NCI-H1105 treated with DMSO at 0.1 percent for 48 hours (cell line): ENCODE measurements at places on chromosomes 5 and 9.

DNA sequence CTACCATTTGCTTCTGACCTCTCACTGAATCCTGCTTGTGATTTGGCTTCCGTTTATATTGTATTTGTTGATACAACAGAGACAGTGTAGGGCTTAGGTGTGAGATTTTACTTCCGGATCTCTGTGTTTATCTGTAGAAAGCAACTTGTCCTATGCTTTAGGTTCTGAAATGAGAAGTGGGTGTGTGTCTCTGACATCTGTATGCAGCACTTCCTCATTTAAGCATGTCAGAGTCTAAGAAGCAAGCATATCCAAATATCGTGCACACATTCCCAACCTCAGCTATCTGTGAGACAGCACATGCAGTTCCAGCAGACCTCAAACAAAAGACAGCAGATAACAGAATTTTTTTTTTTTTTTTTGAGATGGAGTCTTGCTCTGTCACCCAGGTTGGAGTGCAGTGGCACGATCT is 16.3 kb downstream of the KLF9 start:
- DNase-seq, result no peak

DNA sequence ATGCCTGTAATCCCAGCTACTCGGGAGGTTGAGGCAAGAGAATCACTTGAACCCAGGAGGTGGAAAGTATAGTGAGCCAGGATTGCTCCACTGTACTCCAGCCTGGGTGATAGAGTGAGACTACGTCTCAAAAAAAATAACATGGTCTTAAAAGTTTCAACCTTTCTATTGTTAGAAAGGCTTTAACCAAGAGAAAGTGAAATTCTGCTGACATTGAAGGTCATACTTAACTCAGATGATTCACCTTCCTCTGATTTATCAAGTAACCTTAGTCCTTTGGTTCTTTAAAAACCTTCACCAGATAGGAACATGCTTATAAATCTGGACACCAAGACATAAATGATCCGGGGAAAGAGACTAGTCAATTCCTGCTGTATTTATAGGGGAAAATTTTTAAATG is 73.3 kb downstream of the FER start:
- no peak for DNase-seq

DNA sequence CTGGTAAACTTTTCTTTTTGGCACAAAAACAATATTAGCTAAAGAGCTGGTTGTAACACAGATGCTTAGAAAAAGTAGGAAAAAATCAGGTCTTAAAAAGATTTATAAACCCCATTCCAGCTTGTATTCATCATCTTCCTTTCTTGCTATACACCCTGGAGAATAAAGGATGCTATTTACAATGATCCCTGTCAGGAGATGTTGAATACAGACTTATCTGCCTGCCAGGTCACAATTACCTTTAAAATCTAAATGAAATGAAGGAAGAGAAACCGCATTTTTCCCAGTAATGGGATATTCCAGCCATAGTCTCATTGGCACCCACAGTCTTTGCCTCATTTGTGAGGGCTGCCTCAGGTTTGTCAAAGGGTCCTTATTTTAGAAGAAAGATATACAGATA is 394.1 kb upstream of the WWC1 start:
- DNase-seq, result no peak

GRCh38 chr5:56981548-56982315 is 29.8 kb upstream of the MIER3 start:
- no peak for DNase-seq

- no peak for DNase-seq
These were observed 213.7 kb downstream of the FSTL4 start for GRCh38 chr5:133398646-133399101.
